ENCODE measurements at places on chromosomes 1 and 21. TPM values are rescaled to one million over a fixed set of nuclear protein-coding genes. Genes with fewer than 3 reads are reported as not detected.

Gene MROH7
- 0.50 TPM for total RNA-seq

Gene SPRR2D
- total RNA-seq: not detected

Gene SLAMF7
- not detected for total RNA-seq

Gene FAM163A
- total RNA-seq: not detected

Gene TSPEAR
- total RNA-seq: not detected

Gene LEFTY2
- total RNA-seq: not detected

Gene SLC5A9
- not detected for total RNA-seq

Gene CGN
- total RNA-seq: not detected

Gene PFKFB2
- 5.3 TPM for total RNA-seq

Gene MRPS15
- 66.7 TPM for total RNA-seq

Gene CRP
- total RNA-seq: not detected

Gene RNU1-4
- total RNA-seq: under 0.01 TPM

Gene FAAH
- 1.8 TPM for total RNA-seq

Gene PATJ
- 7.8 TPM for total RNA-seq

All from smooth muscle cell of trachea (primary cell).